ENCODE measurements at places on chromosomes 6 and 20.

GRCh38 chr6:134768931-134769330 lies 181.0 kb downstream of the ALDH8A1 start:
- no peak for DNase-seq
- no peaks in the 10 kb centered on the region for H3K27me3 ChIP-seq
- H3K27ac ChIP-seq = no peak overlapping the region
- H3K4me1 ChIP-seq = 0 out of 2 replicates have a peak, but pooled peaks cover 3% of the 10 kb centered on the region
- no peak overlapping the region for H3K4me3 ChIP-seq
- no peaks in the 10 kb centered on the region for H3K36me3 ChIP-seq

DNA sequence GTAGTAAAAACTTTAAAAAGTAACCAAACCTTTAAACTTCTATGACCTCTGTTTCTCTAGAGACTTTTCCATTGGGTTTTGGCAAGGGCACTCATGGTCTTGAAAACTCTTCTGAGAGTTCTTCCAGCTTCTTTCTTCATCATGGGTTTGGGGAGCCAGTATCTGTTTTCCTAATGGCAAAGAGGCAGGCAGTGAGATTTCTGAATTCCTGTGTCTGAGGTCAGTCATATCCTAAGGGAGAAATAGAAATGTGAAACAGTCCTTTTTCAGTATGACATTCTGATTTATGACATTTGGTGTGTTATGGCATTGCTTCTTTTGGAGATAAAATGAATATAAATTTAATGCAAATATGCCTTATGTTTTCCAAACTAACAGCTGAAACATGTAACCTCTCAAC lies 518.5 kb upstream of the MARCKS start:
- no peak for DNase-seq
- H3K27me3 ChIP-seq = no peaks in the 10 kb centered on the region
- no peak overlapping the region for H3K27ac ChIP-seq
- H3K4me3 ChIP-seq = no peak overlapping the region

- no peaks in the 10 kb centered on the region for H3K27me3 ChIP-seq
- H3K4me1 ChIP-seq = no peaks in the 10 kb centered on the region
- peak within 1 kb of the TSS; percentile 92 for H3K4me3 ChIP-seq
These were observed at the start of gene PRELID3B for GRCh38 chr20:59042151-59042795. PRELID3B (minus strand) TSS chr20:59042786; CDS start chr20:59042730, 56 bp downstream.

GRCh38 chr6:50778696-50779095 lies 40.0 kb upstream of the TFAP2B start:
- no peaks in the 10 kb centered on the region for H3K27me3 ChIP-seq
- no peaks in the 10 kb centered on the region for H3K36me3 ChIP-seq
- no peak overlapping the region for H3K4me3 ChIP-seq

- H3K27me3 ChIP-seq = no peaks in the 10 kb centered on the region
- H3K27ac ChIP-seq = no peak overlapping the region
- H3K4me1 ChIP-seq = no peaks in the 10 kb centered on the region
- H3K36me3 ChIP-seq = no peaks in the 10 kb centered on the region
- no peak overlapping the region for H3K4me3 ChIP-seq
These were observed 62.1 kb upstream of the RGS17 start for GRCh38 chr6:153192943-153193885.

DNA sequence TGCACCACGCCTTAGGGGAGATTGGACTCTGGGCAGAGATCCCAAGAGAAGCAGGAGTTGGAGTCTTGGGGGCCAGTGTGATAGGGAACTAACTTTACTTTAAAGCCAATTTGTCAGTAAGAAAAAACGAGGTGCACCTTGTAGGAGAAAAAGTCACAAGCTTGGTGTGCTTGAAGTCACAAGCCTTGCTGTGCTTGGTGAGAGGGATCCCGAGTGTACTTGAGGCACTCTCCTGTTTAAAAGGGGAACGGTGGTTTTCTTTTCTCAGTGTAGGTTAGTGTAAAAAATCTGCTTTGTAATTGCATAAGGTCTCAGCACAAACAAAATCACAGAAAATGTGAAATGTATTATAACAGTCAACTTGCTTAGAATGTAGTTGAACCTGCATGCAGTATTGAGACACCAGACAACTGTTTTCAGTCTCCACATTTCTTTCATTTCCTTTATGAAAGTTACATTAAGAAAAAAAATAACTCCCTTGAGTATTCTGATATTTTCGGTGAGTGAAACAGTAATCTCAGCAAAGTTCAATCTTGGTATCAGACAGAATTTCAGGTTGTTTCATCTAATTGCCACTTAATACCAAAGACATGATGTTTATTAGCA lies 111.1 kb upstream of the DUSP22 start:
- no peak overlapping the region for H3K4me3 ChIP-seq
- H3K27ac ChIP-seq = no peak overlapping the region
- H3K36me3 ChIP-seq = peaks cover 9% of the 10 kb centered on the region
- no peaks in the 10 kb centered on the region for H3K4me1 ChIP-seq
- no peaks in the 10 kb centered on the region for H3K27me3 ChIP-seq

DNA sequence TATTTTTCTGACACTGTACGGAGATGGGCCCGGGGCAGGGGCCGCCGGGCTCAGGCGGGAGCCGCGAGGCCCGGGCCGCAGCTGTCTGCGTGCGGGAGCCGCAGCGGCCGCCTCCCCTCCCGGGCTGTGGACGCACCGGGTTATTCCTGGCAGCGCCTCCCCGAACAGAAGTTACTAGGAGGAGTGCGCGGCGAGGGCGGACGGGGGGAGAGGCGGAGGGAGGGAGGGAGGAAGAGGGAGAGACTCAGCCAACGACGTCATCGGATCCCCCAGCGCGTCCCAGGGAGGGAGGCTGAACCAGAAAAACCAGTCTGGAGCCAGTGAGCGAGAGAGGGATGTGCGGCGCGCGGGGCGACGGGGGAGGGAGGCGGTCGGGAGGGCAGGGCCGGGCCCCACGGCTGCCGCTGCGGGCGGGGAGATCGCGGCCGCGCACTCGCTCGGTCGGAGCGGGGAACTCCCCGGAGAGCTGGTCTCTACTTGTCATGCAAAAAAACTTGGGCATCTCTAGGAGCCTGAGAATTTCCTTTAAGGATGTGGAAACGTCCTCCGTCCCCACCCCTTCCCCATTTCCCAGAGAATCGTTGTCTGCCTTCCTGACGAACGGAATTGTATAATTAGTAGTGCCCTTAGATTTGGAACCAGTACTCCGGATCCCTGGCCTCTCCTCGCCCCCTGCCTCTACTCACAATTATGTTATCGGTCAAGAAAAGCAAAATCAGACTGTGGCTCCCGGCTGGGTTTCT lies 1.4 kb upstream of the HIVEP2 start:
- H3K4me1 ChIP-seq = no peaks in the 10 kb centered on the region
- peak overlapping the region; percentile 72 for H3K27ac ChIP-seq
- DNase-seq = peak; percentile 97
- H3K4me3 ChIP-seq = peak overlapping the region; percentile 92

- H3K4me1 ChIP-seq = no peaks in the 10 kb centered on the region
- no peak overlapping the region for H3K27ac ChIP-seq
- H3K27me3 ChIP-seq = no peaks in the 10 kb centered on the region
- no peaks in the 10 kb centered on the region for H3K36me3 ChIP-seq
- no peak overlapping the region for H3K4me3 ChIP-seq
These were observed 11.6 kb upstream of the VNN1 start for GRCh38 chr6:132725471-132725870.

- no peak overlapping the region for H3K27ac ChIP-seq
- H3K4me1 ChIP-seq = no peaks in the 10 kb centered on the region
- DNase-seq = no peak
These were observed 405.8 kb downstream of the CDH4 start for GRCh38 chr20:61657721-61658377.

GRCh38 chr6:32154514-32155161 lies 697 bp downstream of the PPT2 start:
- no peaks in the 10 kb centered on the region for H3K27me3 ChIP-seq
- peak; percentile 82 for DNase-seq
- H3K27ac ChIP-seq = no peak overlapping the region
- peaks cover 2% of the 10 kb centered on the region for H3K4me1 ChIP-seq
- peak overlapping the region; percentile 97 for H3K4me3 ChIP-seq

DNA sequence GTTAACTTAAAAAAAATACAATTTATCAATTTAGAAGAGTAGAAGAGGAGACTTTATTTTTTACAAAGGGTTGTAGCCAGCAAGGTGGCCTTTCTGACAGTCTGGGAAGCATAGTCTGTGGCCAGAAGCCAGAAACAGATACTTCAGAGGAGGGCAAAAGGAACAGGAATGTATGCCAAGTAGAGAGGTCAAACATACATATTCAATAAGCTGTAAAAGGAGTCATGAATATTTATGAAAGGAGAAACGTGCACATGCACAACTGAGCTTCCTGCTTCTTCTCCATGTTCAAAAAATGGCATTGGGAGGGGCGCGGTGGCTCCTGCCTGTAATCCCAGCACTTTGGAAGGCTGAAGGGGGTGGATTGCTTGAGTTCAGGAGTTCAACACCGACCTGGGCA lies 43.9 kb upstream of the FAM184A start:
- no peak overlapping the region for H3K4me3 ChIP-seq
- no peaks in the 10 kb centered on the region for H3K4me1 ChIP-seq
- H3K27ac ChIP-seq = no peak overlapping the region
- H3K36me3 ChIP-seq = no peaks in the 10 kb centered on the region

GRCh38 chr6:50935442-50935841 lies 116.8 kb downstream of the TFAP2B start:
- H3K27me3 ChIP-seq = no peaks in the 10 kb centered on the region
- H3K27ac ChIP-seq = no peak overlapping the region
- DNase-seq = no peak
- no peak overlapping the region for H3K4me3 ChIP-seq
- H3K36me3 ChIP-seq = no peaks in the 10 kb centered on the region

DNA sequence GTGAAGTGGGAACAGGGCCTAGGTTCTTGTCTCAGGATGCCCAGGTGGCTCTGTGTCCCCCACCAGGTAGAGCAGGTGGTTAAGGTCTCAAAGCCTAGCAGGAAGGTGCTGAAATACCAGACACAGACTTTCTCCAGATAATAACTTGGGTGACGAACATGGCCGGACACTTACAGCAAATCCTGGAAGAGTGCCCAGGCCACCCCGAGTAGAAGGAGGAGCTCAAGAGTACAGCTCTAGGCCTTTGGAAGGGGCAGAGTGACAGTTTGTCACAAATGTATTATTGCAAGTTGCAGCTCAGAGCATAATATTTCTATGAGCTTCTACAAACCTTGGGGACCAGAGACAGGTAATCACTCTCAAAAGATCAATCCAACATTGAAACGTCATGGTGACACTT lies 251.6 kb upstream of the SOX4 start:
- no peaks in the 10 kb centered on the region for H3K27me3 ChIP-seq
- no peak for DNase-seq
- H3K4me1 ChIP-seq = no peaks in the 10 kb centered on the region
- no peak overlapping the region for H3K4me3 ChIP-seq
- H3K27ac ChIP-seq = no peak overlapping the region

- H3K36me3 ChIP-seq = peaks cover 7% of the 10 kb centered on the region
- H3K27ac ChIP-seq = no peak overlapping the region
- no peaks in the 10 kb centered on the region for H3K4me1 ChIP-seq
- DNase-seq = no peak
- no peaks in the 10 kb centered on the region for H3K27me3 ChIP-seq
These were observed 260.4 kb downstream of the PTPRK start for GRCh38 chr6:128259730-128260685.

GRCh38 chr6:35496841-35497570 lies at the start of gene TEAD3:
TEAD3 (minus strand) TSS chr6:35497079.
- DNase-seq = peak; percentile 82
- H3K4me3 ChIP-seq = peak within 1 kb of the TSS; percentile 87
- no peak within 1 kb of the TSS for H3K27ac ChIP-seq
- H3K27me3 ChIP-seq = no peaks in the 10 kb centered on the region
- H3K4me1 ChIP-seq = peaks cover 7% of the 10 kb centered on the region

Data from H9 (cell line).